Stimulated activated CD4-positive, alpha-beta T cell treated with anti-CD3 and anti-CD28 coated beads, TNF-alpha, amount 100 ng/mL, for 24 hours (primary cell): ENCODE measurements at places on chromosomes 13 and 19.

DNA sequence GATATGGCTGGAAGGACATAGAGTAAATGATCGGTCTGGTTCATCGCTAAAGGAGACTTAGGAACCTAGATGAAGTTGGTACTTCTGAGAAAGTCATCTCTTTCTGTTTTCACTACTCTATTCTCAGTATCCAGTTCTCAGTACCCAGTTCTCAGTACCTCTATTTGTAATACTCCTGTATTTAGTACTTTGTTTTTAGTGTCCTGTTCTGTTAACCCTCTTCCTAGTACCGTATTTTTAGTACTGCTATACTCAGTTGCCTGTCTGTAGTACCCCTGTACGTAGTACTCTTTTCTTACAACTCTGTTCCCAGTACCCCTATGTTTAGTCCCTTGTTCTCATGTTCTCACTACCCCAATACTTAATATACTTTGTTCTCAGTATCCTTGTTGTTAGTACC, 1.2 kb downstream of the RFXAP start:
- DNase-seq: no peak

GRCh38 chr19:55690769-55691545, 15.9 kb downstream of the EPN1 start:
- DNase-seq: no peak

DNA sequence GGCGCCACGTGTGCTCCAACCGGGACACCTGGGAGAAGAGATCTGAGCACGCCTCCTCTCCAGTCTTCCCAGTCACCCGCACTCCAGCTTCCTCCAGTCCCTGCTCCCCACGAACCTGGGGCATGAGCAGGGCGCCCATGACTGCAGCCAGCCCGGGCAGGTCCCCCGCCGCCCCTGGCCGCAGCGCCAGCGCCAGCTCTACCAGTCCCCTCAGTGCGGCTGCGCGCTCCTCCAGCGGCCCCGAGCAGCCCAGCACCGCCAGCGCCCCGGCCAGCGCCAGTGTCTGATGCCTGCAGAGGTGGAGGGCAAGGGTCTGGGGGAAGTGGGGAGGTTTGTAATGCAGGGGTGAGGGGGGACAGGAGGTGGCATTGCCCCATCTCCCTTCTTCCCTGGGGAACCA, 13.1 kb downstream of the SH2D3A start:
- DNase-seq: no peak

GRCh38 chr19:30254158-30254557, 118.0 kb upstream of the ZNF536 start:
- no peak for DNase-seq

DNA sequence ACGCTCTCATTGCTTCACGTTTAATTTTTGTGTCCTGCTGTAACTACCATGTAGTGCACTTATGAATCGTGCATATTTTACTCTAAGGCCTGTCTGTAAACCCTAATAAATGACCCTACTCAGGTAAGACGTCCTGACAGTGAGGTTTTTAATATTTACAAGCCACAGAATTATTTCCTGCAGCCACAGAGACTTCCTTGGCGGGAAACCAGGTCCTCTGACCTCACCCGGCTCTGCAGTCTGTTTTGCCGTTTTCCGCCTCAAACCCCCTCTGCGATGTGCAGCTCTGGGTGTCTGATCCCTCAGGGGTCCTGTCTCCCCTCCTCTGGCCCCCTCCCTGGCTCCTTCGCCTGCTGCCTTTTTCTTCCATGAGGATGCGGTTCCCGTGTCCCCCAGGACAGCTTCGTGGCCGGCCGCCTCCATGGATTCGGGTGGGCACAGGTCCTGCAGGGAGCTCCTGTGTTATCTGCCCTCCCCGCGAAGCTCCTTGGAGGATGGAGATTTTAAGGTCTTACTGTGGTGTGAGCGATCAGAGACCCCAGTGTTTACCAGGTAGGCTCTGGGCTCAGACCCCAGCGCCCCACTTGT, 66.3 kb downstream of the MCF2L start:
- no peak for DNase-seq

DNA sequence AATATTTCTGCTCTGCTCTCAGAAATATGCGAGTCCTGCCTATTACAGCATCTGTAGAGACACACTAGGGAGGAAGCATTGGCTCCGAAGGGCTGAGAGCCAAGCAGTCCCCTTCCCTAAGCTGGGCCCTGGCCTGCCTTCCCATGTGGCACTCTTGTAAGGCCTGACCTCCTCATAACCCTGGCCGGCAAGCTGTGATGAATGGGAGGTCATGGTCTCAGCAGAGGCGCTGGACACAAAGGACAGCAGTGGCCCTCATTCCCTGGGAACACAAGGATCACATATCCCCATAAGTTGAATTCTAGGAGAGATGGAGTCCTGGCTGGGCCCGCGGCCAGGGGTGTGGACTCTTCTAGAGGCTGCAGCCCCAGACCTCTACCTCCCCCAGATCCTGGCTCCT, 483.3 kb downstream of the ZNF536 start:
- DNase-seq: no peak

- no peak for DNase-seq
Measured at GRCh38 chr13:72208112-72208645, 341.2 kb upstream of the DACH1 start.

DNA sequence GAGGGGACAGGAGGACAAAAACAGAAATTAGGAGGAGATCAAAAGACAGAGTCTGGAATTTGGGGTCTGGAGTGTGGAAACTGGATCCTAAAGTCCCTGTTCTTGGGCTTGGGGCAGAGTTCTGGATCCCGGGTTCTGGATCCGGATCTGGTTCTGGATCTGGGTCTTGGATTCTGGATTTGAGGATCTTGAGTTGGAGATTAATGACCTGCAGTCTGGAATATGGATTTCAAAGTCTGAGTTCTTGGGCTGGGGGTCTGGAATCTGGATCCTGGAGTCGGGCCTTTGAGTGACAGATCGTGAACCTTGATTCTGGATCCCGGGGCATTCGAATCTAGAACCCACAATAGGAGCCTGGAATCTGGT, 411 bp upstream of the KLK15 start:
- no peak for DNase-seq

GRCh38 chr13:31925079-31925478, 106.5 kb upstream of the FRY start:
- DNase-seq: no peak

- DNase-seq: no peak
Measured at GRCh38 chr19:16315825-16316505, 8.7 kb upstream of the KLF2 start.

DNA sequence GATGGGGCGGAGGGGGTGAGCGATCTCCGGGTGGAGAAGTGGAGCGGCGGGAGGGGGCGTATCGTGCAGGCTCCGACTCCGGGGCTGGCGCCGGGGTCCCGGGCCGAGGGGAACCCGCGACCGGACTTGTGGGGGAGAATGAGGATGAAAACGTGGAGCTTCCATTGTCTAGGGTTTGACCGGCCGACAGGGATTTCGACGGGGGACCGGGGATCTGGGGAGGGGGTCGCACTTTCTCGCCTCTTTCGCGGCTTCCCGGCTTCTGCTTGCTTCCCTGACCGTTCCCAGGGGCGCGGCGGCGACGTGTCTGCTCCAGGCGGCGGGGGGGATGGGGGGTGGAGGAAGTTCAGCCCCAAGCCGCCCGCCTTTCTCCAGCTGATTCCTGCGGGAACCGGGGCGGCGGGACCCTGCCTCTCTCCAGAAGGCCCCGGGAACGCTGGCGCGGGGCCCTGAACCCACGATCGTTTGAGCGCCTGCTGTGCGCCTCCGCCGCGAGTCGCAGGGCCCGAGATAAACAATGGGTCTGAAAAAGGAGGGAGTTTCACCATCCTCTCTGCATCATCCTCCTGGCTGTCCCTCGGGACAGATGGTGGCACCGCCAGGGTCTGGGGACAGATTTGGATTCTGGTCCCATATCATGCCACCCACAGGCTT, 790 bp downstream of the TPM4 start:
- DNase-seq: no peak

DNA sequence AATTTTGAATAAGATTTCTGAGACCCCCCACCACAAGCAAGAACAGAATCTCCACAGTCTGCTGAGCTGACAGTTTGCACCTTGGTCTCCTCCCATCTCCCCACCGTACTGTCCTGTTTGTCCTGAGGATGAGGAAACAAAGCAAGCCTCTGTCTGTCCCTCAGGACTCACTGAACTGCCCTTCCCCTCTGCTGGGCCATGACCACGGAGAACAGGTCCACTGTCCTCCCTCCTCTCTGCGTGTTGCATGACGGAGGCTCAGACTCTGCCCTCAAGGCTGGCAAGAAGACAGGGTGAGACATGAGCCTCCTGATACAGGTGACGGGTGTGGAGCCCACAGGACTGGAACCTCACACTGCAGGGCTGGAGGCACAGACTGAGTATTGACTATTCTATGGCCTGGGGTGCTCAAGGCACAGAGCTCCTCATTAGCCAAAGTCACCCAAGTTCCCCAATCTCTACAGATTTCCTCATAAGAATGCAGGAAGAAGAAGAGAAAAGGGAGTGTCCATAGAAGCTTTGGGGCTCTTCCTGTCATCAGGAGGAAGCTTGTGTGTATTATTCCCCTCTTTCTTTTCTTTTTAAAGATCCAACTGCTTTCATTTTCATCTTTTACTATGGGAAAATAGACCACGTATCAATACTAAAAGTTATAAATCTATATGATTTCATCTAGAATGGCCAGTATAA, 22.4 kb upstream of the RGCC start:
- DNase-seq: no peak

- DNase-seq: no peak
Measured at GRCh38 chr13:97058926-97059325, 64.7 kb upstream of the OXGR1 start.

GRCh38 chr13:51820016-51820597, 16.1 kb upstream of the DHRS12 start:
- no peak for DNase-seq

GRCh38 chr13:33722216-33722915, 95.6 kb upstream of the RFC3 start:
- DNase-seq: no peak

DNA sequence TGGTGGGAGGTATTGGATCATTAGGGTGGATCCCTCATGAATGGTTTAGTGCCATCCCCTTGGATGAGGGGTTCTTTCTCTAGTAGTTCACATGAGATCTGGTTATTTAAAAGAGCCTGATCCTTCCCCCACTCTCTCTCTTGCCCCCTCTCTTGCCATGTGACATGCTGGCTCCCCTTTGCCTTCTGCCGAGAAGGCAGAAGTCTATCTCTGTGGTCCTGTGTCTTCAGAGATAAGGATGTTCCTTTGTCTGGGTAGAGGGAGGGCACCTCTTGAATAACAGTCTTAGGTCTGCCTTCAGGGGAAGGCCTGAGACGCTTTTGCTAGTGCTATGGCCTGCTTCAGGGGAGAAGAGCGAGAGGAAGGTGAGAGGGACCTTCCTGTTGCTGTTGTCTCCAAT, 2.0 kb upstream of the ZDHHC20 start:
- DNase-seq: no peak

- peak; percentile 52 for DNase-seq
Measured at GRCh38 chr19:7925171-7925851, 624 bp downstream of the CTXN1 start.

DNA sequence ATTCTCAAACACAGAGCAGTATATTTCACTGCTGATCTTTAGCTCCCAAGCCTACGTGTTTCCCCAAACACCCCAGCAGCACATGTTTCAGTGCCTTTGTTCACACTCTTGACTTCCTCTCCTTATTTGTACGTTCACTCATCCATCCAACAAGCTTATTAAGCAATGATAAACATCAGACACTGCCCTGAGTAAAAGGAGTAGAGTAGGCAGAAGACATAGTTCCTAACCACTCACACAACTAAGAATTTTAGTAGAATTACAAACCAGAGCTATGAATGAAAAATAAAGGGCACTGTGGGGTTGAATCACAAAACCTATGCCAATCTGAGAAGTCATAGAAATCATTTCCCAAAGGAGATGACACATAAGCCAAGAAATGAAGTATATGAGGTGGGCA, 213.5 kb downstream of the DIAPH3 start:
- no peak for DNase-seq

DNA sequence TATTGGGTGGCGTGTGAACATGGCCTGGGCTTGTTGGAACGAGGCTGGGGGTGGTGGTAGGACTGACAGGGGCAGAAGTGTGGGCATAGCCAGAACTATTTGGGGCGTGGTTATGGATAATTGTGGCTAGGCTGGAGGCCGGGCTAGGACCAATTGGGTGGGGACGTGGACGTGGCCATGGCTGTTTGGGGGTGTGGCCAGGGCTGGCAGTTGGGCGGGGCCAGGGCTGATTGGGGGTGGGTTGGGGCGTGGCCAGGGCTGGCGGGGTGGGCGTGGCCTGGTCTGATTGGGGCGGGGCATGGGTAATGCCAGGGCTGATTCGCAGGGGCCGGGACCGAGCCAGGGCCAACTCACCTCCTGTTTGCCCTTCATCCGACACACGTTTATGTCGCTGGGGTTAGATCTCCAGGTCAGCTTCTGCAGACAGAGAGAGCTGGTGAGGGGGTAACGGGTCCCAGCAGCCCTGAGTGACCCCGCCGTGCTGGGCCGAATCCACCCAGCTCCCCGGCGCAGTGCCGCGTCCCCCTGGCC, 2.8 kb downstream of the SEMA6B start:
- DNase-seq: no peak

DNA sequence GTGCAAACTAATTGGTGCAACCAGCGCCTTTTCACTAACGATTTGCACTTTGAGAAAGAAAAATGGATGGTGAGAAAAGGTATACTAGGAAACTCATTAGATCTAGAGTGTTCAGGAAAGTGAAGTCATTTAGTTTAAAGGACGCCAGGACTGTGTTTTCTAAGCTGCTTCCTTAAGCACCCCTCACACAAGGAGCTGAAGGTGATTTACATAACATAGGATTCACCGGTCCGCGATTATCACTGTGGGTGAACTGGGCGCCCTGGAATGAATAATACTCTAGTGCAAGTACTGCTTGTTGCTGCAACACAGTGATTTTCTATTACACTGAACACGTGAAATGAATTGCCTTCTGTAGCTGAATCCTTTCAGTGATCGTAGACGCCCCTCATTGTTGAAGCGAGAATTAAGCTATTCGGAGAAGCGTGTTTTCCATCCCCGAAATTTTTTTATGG, 2.6 kb upstream of the MAB21L1 start:
- DNase-seq: no peak

DNA sequence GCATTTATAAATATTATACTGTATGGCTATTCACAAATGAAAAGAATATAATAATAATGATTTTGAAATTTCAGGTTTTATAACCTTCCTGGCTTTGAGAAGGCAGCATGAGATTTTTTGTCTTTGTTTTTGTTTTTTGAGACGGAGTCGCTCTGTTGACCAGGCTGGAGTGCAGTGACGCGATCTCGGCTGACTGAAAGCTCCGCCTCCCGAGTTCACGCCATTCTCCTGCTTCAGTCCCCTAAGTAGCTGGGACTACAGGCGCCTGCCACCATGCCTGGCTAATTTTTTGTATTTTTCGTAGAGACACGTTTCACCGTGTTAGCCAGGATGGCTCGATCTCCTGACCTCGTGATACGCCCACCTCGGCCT, 64.1 kb downstream of the ZNF429 start:
- peak; percentile 31 for DNase-seq

GRCh38 chr13:42812316-42812715, 30.9 kb downstream of the FAM216B start:
- no peak for DNase-seq

- DNase-seq: peak; percentile 40
Measured at GRCh38 chr19:46840498-46840942, 10.1 kb downstream of the AP2S1 start.

GRCh38 chr13:103812971-103813370, 746.8 kb upstream of the SLC10A2 start:
- no peak for DNase-seq
